Esophagus (tissue), 2 donors: ENCODE measurements at places on chromosomes 2 and 18. TPM values are rescaled to one million over a fixed set of nuclear protein-coding genes. Genes with fewer than 3 reads are reported as not detected.

Gene PARD6G
- polyA plus RNA-seq = 10.9 TPM

Gene ARL4C
- polyA plus RNA-seq = 13.3 TPM

Gene CHST9
- 0.27 TPM for polyA plus RNA-seq

Gene KCNJ3
- polyA plus RNA-seq = under 0.01 TPM

Gene DOK6
- polyA plus RNA-seq = 0.07 TPM

Gene IMMT
- 38.1 TPM for polyA plus RNA-seq

Gene BCL2
- polyA plus RNA-seq = 1.3 TPM

Gene NXPH2
- polyA plus RNA-seq = not detected

Gene DUSP28
- 3.5 TPM for polyA plus RNA-seq

Gene CXCR2
- polyA plus RNA-seq = 12.0 TPM

Gene COL6A3
- 10.3 TPM for polyA plus RNA-seq

Gene KCNS3
- polyA plus RNA-seq = 3.8 TPM

Gene CAVIN2
- 11.1 TPM for polyA plus RNA-seq

Gene RTP5
- polyA plus RNA-seq = 0.28 TPM

Gene DSEL
- polyA plus RNA-seq = 0.18 TPM

Gene SF3B6
- 139 TPM for polyA plus RNA-seq

Gene CCL20
- polyA plus RNA-seq = 56.3 TPM

Gene ITGB6
- polyA plus RNA-seq = 10.6 TPM

Gene RESP18
- not detected for polyA plus RNA-seq
